Globus pallidus (tissue), 1 donor: ENCODE measurements at places on chromosomes 2 and 18.

DNA sequence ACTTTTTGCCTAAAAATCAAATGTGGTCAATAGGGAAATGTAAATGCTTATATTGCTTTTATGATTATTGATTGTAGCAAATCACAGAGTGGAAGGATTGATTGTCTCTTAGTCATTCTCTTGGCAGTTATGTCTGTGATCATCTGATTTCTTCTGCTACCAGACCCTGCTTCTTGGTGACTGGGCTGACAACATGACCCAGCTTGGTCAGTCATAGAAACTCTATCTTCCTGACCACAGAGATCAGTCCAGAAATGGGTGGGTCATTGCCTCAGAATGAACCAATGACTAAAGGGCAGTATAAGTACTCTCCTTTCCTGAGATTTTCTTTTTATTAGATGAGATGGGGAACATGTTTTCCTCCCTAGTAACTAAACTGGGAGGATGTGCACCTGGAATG is 87.6 kb downstream of the MAIP1 start:
- DNase-seq: no peak

DNA sequence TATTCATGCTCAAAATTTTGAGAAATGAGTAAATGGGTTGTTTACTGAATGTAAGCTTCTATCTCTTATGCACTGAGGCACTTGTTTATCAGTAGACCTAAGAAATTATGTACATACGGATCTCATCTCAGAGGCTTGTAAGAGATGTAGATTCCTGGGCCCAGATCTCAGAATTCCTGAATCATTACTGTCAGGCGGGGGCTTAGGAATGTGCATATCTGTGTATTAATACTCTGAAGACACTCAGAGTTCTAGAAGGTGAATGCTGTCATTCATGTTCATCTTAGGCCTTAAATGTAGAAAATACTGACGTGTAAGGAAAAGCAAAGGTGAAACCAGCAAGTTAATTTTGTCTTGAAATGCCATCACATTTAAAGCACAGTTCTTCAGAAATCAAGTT is 169.6 kb downstream of the FMNL2 start:
- no peak for DNase-seq

DNA sequence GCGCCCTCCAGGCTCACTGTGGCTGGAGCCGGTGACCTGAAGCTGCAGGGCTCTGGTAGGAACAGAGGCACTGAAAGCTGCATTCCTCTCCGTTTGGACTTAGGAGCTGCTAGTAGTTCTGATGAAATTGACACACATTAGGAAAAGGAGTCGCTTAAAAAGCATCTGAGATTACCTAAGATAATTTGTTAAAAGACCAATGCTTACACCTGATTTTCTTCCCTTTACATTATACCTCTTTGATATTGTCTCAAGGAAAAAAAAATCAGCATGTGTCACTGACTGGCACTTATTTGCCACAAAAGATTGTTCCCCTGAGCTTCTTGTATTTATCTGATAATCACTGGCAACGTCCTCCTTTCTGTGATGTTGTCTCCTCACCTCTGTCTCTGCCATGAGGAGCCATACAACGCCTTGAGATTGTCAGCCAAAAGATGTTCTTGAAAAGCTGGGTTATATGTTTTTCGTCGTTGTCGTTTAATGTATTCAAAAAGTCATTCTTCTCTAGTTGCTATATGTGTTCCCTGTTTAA is 618 bp upstream of the CHN1 start:
- no peak for DNase-seq

- no peak for DNase-seq
These were observed 213.9 kb downstream of the TFCP2L1 start for GRCh38 chr2:121071034-121071504.
